ENCODE measurements at places on chromosomes 7 and 10.

DNA sequence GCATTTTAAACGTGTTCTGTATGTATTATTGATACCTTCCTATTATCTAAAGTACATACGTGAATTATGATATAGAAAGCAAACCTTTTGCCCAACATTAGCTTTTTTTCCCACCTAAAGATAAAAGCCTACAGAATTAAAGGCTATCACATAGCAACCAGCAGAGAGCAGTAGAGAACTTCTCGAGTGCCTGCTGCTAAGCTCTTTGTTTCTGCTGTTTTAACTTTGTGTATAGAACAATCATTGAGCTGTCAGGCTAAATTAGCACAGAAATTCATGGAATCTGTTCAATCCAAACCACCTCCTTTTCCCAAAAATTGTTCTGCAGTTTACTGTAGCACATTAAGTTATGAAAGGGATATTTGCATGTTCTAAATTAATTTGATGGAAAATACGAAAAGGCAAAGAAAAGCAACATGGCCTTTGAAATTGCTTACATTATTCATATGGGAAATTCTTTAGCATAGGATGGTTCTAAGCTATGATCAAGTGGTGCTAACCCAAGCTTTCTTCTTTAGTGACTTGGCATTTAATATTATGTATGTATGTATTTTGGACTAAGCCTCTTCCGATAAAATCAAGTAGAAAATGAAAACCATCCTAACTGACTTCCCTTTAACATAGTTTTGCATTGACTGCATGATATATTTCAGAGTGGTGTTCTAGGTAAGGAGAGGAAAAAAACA is 1288.5 kb downstream of the GATA3 start:
- peak; percentile 24 for DNase-seq

GRCh38 chr10:78476844-78477243 is 443.2 kb downstream of the RPS24 start:
- DNase-seq: no peak

- no peak for DNase-seq
These were observed 15.0 kb downstream of the CLRN3 start for GRCh38 chr10:127877699-127878098.

DNA sequence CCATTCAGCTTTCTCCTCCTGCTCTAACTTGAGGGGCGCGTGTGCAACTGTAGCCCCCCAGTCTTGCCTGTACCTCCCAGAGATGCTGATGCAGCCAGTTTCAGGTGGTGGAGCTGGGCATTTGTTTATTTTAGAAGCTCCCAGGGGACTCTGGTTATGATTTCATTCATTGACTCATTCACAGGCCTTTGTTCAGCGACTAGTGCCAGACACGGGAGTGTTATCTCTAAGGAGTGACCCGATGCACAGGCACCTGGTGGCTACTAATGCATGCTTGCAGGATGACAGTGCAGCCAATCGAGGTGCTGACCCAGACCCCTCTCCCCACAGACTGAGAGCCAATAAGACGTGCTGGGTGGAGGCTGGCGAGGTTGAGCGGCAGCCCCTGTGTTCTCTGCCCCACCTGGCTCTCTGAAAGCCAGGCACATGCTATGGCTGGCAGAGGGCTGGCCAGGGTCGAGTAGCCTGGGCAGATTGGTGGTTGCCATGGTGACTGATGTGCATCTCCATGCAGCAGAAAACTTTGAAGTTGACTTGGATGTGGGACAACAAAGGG is 19.7 kb upstream of the SLC18A2 start:
- DNase-seq: peak; percentile 81

GRCh38 chr7:23247603-23248335 is 1.2 kb downstream of the GPNMB start:
- no peak for DNase-seq

Measured in NCI-H226 (cell line).